ENCODE measurements at places on chromosomes 16 and 17. TPM values are rescaled to one million over a fixed set of nuclear protein-coding genes. Genes with fewer than 3 reads are reported as not detected.

KRT40 gene
- total RNA-seq = not detected

SPATA22 gene
- total RNA-seq = 0.16 TPM

RTN4RL1 gene
- 0.64 TPM for total RNA-seq

CACNG3 gene
- total RNA-seq = not detected

PIPOX gene
- 1.3 TPM for total RNA-seq

AMDHD2 gene
- 34.6 TPM for total RNA-seq

PLXDC1 gene
- total RNA-seq = 0.54 TPM

TBC1D3E gene
- not detected for total RNA-seq

PDXDC1 gene
- total RNA-seq = 58.7 TPM

LRRC75A gene
- 1.7 TPM for total RNA-seq

SBK1 gene
- total RNA-seq = 8.5 TPM

CEP131 gene
- 8.6 TPM for total RNA-seq

CD300LB gene
- not detected for total RNA-seq

KRTAP4-9 gene
- total RNA-seq = not detected

CDH5 gene
- total RNA-seq = not detected

DRC7 gene
- total RNA-seq = not detected

PIEZO1 gene
- total RNA-seq = 86.7 TPM

ENPP7 gene
- not detected for total RNA-seq

SLFN14 gene
- total RNA-seq = 0.10 TPM

CARD14 gene
- total RNA-seq = not detected

ZG16 gene
- not detected for total RNA-seq

GGA2 gene
- 80.9 TPM for total RNA-seq
